ENCODE measurements at places on chromosomes 1 and 21.

- DNase-seq, result no peak
These were observed 7.5 kb upstream of the LDLRAD2 start for GRCh38 chr1:21804536-21804935.

GRCh38 chr1:154747380-154747739 lies 122.7 kb downstream of the KCNN3 start:
- DNase-seq, result no peak

DNA sequence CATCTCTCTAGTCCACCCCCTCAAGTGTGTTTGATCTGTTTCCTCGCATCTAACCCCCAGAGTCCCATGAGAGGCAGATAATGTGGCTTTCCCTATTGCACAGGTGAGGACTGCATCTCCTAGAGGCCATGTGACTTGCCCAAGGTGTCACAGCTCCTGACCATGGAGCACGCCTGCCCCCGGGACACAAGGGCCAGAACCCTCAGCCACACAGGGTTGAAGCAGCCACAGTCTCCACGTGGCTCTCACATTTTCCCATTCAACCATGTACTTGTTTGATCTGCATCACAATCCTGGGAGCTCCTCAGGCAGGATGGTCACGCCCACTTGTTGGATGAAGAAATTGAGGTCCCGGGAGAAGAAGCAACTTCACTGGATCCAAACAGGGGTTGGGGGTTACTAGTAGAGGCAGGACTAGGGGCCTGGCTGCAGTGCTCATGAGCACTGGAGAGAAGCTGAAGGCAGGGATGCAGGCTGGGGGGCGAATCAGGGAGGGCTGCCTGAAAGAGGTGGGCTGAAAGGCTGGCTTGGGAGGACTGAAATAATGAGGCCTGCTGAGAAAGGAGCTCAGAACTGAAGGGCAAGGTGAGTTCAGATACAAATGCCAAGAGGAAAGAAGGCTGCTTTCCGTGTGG lies 207.9 kb downstream of the PTPRU start:
- no peak for DNase-seq

- DNase-seq, result no peak
These were observed 51.4 kb upstream of the DIRAS3 start for GRCh38 chr1:68101829-68102228.

DNA sequence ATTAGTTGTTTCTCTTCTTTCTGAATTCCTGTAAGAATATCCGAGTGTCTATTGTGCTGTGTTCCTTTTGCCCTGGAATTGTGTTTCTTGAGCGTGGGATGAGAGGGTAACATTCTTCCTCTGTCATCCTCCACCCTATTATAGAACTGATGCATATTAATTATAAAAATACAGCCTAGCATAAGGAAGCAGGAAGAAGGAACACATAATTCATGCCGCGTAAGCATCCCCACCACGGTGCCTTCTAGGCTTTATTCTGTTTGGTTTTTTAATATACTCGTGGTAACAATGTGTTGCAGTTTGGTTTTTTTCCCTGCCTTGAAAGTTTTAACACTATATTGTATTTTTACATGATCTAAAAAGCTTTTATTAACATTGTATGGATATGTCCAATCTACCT lies 65.7 kb downstream of the GALNT2 start:
- DNase-seq, result no peak

- no peak for DNase-seq
These were observed 334.3 kb upstream of the ADAMTS5 start for GRCh38 chr21:27301220-27301619.

GRCh38 chr1:195637539-195637938 lies 970.7 kb downstream of the KCNT2 start:
- DNase-seq, result no peak

DNA sequence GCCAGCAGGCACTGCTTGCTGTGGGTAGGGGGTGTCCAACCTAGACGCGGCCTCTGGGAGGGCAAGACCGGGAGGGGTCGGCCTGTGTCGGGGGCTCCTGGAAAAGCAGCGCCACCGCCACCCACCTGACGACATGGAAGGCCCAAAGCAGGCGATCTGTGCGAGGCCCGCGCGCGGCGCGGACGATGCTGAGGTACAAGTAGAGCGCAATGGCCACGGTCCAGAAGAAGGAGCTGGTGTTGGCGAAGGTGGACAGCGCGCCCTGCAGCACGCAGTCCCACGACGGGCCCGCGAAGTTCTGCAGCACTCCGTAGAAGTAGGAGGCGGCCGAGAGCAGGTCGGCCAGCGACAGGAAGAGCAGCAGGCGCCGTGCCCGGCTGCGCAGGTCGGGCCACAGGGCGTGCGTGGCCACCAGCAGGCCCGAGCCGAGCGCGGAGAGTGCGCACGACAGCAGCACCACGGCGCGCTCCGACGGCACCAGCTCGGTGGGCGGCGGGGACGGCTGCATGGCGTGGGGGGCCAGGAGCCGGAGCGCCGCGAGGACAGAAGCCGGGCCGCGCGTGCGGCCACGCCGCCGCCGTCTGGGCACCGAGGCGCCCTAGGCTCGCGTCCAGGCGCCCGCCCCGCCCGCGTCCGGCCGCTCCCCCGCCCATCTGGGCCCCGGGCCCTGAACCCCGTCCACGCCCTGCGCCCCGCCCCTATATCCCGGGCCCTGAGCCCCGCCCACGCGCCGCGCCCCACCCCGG lies at the start of gene GPR157:
GPR157 (minus strand) TSS at position 583 of the 746 bp plus-strand sequence; CDS start at position 508, 75 bp downstream.
- peak; percentile 95 for DNase-seq

DNA sequence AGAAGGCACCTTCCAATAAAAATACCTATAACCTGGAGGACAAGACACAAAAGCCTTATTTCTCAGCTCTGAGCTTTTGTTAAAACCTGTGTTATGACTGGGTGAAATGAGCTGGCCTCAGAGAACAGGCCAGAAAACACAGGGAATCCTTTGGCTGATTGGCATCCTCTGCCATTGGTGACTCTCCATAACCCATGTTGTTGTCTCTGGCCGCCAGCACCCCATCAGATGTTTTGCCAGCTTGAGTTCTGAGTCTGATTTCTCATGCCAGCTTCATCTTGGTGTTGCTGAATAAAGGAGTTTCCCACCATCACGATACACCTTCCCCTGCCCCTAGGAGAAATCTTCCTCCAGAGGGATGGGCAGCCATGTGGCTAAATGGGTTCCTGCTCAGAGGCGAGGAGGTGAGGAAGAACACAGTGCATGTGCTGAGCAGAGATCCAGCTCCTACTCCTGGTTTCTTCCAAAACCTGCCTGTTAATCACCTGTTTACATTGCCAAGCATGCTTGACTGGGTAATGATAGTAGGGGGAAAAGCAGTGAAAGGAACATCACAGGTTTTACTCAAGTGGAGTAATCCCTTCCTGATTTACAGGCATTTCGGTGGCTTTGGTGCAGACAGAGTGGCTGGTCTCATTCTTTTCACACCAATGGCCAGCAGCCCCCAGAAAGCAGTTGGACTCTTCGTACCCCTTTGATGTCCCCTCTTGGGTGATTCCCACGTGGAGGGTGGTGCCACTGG lies 109.8 kb downstream of the ROR1 start:
- DNase-seq, result no peak

DNA sequence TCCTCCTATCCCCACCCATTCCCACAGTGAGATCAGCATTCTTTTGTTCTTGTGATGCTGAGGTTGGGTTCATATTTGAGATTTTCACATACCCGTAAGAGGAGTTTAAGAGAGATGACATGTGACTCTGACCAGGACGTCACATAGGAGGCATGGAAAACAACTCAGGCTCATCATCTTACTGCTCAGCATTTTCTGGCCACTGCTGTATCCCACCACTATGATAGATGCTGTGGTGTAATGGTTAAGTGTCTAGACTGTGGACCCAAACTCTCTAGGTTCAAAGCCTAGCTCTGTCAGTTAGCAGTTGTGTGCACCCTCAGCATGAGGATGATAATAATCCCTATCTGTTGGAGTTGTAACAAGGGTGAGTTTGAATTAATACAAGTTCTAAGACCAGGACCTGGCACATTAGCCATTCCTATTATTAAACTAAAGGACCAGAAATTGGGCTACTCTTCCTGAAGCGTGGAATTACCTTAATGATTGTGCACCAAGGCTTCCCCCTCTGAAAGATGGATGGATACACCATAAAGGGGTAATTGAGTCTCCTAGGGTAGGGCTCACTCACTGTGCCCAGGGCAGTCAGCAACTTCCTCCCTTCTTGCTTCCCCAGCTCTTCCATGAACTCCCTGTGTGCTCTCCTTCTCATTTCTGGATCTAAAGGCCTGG lies 40.9 kb downstream of the LGR6 start:
- no peak for DNase-seq

GRCh38 chr1:118861216-118861615 lies 126.9 kb downstream of the TBX15 start:
- DNase-seq, result no peak

- DNase-seq, result no peak
These were observed 303.4 kb downstream of the USP25 start for GRCh38 chr21:16033193-16033592.

- no peak for DNase-seq
These were observed 64.3 kb upstream of the LRRC8B start for GRCh38 chr1:89460325-89460724.

- no peak for DNase-seq
These were observed 1.1 kb upstream of the FOXD3 start for GRCh38 chr1:63321066-63321784.

GRCh38 chr1:175848329-175848728 lies 104.9 kb upstream of the TNR start:
- no peak for DNase-seq

DNA sequence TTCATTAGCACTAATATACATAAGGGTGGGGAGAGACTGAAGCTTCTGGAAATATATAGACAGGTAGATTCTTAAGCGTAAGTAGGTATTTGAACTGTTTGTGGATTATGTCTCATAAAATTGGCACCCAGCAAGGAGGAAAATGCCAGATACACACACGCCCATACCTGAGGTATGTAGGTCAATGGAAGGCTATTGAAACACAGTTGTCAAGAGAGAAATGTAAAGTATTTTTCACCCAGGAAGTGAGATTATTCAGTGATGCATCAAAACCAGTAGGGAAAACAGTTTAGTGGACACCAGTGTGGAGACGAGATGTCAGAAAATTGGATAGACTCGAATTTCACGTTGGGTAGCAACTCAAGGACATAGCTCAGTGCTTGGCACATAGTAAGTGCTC lies 4.7 kb upstream of the RSPH1 start:
- DNase-seq, result no peak

GRCh38 chr1:46544561-46545240 lies 6.7 kb downstream of the KNCN start:
- DNase-seq, result no peak

DNA sequence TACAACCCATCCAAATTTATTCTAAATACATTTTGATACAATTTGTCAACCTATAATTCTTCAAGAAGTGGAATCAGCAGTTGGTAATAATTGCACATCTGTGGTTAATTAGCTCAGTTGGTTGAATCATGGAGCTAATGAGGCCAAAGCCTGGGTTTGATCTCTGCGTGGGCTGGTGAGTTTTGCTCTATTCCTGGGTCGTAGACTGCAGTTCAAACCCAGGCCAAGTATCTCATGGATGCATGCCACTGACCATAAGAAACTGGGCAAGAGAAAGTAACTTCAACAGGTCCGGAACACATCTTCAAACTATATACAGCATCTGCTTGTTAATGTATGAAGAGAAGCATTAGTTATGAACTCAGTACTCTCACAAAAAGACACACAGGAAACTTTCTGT lies 779.7 kb downstream of the USP25 start:
- no peak for DNase-seq

GRCh38 chr21:32348604-32349332 lies 44.0 kb downstream of the URB1 start:
- DNase-seq, result no peak

- no peak for DNase-seq
These were observed 402.3 kb upstream of the POU3F1 start for GRCh38 chr1:38448893-38449292.

- DNase-seq, result no peak
These were observed 5.3 kb upstream of the CD55 start for GRCh38 chr1:207316141-207316540.

DNA sequence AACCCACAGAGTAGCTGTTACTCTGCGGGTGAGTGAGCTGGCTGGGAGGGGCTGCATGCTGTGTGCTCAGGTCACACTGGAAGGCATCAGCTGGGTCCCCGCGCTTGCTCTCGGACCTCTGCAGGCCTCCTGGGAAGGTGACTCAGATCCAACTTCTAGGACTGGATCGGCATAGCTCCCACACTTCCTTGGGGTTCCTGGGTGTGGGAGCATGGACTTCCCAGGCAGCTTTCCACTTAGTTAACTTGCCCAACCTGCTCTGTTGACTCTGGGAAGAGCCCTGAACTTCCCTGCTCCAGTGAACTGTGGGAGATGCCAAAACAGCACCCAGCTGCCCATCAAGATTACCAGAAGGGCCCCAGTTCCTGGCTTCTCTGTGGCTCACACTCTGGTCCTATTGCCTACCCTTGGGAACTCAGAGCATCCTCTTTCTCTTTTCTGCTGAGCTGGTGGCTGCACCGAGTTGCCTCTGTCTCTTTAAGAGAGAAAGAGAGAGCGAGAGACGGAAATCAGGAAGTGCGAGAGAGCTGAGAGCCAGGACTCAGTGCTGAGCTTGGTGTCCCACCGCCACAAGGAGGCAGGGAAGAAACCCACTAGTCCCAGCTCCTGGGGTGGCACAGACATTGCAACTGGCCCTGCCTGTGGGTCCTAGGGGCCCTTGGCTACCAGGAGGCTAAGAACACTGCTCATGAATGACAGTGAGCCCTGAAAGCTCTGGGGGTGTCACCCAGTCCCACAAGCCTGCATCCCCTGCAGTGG lies at the start of gene IKBKE:
IKBKE (plus strand) TSS at position 544 of the 759 bp plus-strand sequence. CDS start 2,752 bp downstream, outside the sequence.
- peak; percentile 63 for DNase-seq

DNA sequence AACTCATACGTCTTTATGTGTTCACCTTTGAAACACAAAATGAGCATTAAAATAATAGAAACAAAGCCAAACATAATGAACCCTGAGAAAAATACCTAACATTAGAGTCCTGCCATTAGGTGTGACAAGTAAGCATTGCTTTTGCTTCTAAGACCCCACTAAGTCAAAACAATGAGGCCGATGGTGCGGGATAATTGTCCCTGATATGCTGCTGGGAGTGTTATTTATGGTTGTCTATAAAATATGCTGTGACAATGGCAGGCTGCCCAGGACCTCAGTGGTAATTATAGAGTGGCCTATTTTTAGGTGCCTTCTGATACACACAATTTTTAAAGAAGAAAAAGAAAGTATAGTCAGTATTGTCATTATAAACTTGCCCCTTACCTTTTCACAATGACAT lies 1423.1 kb downstream of the AMY1C start:
- no peak for DNase-seq

DNA sequence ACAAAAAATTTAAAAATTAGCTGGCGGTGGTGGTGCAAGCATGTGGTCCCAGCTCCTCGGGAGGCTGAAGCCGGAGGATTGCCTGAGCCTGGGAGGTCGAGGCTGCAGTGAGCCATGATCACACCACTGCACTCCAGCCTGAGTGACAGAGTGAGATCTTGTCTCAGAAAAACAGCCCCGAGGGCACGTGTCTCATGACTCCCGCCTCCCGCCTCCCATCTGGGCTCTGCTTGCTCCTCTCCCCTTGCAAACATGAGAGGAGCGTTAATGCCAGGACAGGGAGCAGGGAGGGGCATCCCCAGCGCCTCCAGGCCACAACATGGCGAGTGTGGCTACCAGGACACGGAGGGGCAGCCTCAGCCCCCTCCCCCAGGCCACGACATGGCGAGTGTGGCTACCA lies 28.3 kb downstream of the FAAP20 start:
- DNase-seq, result no peak

- DNase-seq, result no peak
These were observed 181.2 kb downstream of the DPYD start for GRCh38 chr1:97739596-97740103.

- no peak for DNase-seq
These were observed 10.7 kb downstream of the RRP1B start for GRCh38 chr21:43669828-43670605.
